ENCODE measurements at places on chromosomes 16 and 17. TPM values are rescaled to one million over a fixed set of nuclear protein-coding genes. Genes with fewer than 3 reads are reported as not detected.

Gene CCL13
- polyA plus RNA-seq = 2.5 TPM

Gene KRTAP4-11
- polyA plus RNA-seq = not detected

Gene PLA2G10
- 5.8 TPM for polyA plus RNA-seq

Gene JMJD6
- polyA plus RNA-seq = 52.9 TPM

Gene FBXL19
- polyA plus RNA-seq = 15.8 TPM

Gene GLIS2
- polyA plus RNA-seq = 15.1 TPM

Gene KRTAP3-1
- polyA plus RNA-seq = not detected

Gene KRTAP4-5
- not detected for polyA plus RNA-seq

Gene SOX9
- polyA plus RNA-seq = 3.1 TPM

Gene CA5A
- polyA plus RNA-seq = not detected

Gene DHX58
- 35.1 TPM for polyA plus RNA-seq

Gene PDP2
- polyA plus RNA-seq = 4.9 TPM

Data from lung (tissue), 17 donors.